CD4-positive, alpha-beta T cell treated with Interleukin-17A for 1 hour (primary cell): ENCODE measurements at places on chromosomes 5 and 9.

DNA sequence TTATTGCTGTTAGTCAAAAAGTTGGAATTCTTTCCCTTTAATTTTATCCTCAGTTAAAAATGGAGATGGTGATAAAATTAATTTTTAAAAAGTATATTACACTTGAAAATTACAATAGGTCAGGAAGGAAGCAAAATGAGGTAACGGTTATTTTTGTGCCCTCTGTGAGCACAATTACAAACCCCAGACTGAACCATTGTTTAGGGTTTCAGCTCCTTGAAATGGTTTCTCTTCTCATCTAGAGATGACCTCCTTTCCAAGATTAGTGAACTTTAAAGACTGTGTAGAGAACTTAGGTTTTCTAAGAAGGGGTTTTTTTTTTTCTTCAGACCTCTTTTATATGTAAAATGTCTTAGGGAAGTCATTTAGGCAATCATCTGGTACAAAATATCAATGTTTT lies 126.2 kb upstream of the CHD1 start:
- DNase-seq = peak; percentile 10

GRCh38 chr9:113522858-113523257 lies 59.3 kb downstream of the RGS3 start:
- no peak for DNase-seq

DNA sequence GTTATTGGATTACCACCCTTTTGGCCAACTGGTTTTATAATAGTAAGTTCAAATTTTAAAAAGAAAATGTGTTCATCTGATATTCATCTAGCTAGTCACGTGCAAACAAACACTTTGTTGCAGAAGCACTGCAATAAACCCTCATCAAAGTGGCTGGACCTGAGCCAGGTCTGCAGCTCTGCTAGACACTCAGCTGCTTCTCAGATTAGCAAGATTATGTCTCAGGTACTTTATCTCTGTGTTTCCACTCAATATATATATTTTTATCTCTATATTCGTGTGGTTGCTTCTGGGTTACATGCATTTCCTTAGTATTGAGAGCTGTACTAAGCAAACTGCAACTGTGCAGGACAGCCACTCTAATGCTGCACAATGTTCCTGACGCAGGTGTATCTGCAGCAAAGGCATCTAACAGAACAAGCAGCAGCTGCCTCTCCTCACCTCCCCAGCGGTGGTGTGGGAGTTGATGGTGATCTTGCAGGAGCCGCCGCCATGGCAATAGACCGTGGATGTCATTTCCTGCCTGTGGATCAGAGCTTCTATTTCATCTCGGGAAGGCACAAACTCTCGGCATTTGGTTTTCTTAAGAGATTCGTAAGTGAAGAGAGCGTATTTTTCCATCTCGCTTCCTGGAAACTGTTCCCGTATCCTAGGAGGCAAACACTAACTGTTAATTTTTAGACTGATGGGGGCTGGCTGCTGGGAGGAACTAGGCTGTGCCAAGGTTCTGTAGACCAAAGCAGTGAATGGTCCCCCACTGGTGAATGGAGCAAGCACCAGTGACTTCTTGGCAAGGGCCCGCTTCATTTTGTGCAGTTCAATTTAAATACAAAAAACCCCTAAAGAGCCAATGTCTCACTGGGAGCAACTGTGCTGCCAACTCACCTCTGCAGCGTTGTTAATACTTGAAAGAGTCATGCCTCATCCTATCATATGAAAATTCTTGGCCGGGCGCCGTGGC lies 56.7 kb upstream of the RETREG1 start:
- peak; percentile 12 for DNase-seq

- DNase-seq = no peak
These were observed 39.1 kb upstream of the RASGRF2 start for GRCh38 chr5:80921026-80921425.

GRCh38 chr9:133257465-133257956 lies 17.5 kb downstream of the ABO start:
- DNase-seq = no peak

DNA sequence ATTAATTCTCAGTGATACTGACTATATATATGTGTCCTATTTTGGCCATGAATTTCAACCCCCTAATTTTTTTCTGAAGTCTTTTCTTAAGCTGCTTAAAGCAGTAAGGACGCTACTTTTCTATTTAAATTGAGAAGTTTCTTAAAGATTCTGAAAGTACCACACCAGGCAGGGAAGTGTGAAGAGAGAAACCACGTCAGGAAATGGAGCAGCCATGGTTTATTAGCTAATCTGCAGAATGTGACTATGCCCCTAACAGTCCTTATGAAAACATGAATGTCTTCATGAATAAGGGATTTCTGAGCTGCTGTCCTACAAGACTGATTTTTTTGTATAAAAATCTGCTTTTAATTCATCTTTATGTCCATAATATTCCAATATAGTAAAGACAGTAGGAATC lies 1724.3 kb upstream of the C9orf72 start:
- no peak for DNase-seq

DNA sequence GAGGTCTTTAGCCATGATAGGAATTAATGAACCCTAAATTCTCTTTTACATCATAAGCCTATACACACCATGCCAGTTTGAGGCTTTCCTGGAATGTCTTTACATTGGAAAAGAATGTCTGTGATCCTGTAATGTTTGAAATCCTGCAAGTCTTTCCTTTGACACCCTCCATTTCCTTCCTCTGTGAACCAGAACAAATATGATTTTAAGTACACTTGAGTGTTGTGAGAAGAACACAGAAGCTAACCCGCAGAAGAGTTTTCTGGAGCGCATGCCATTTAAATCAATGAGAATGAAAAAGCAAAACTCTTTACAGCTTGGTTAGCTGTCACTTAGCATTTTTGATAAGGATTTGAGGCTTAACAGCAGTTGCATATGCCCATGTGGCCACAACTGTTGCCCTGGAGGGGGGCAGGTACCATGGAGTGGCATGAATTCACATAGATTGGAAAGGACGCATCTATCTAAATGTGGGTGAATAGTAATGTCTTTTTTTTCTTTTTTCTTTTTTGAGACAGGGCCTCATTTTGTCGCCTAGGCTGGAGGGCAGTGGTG lies 372.6 kb downstream of the KDM4C start:
- DNase-seq = no peak

GRCh38 chr5:178241688-178242231 lies 9.2 kb upstream of the PHYKPL start:
- DNase-seq = no peak

- no peak for DNase-seq
These were observed 212.7 kb upstream of the PIK3R1 start for GRCh38 chr5:68002836-68003235.

DNA sequence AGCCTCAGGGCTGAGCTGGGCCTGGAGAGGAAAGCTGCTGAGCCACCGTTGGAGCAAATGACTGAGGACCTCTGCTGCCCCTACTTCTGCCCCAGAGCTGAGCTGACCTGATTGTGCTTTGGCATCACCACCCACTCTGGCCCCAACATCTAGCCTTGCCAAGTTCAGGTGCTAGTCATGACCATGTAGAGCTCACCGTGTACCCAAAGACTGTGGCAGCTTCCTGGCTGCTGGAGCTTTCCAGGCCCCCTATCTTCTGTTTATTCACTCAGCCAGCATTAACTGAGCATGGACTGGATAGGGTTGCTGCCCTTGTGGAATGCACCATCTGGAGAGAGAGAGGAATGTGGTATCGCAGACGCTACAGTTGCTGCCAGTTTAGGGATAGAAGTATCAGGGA lies 49.1 kb downstream of the JADE2 start:
- no peak for DNase-seq

- DNase-seq = no peak
These were observed 83.2 kb downstream of the PHAX start for GRCh38 chr5:126683912-126684311.

DNA sequence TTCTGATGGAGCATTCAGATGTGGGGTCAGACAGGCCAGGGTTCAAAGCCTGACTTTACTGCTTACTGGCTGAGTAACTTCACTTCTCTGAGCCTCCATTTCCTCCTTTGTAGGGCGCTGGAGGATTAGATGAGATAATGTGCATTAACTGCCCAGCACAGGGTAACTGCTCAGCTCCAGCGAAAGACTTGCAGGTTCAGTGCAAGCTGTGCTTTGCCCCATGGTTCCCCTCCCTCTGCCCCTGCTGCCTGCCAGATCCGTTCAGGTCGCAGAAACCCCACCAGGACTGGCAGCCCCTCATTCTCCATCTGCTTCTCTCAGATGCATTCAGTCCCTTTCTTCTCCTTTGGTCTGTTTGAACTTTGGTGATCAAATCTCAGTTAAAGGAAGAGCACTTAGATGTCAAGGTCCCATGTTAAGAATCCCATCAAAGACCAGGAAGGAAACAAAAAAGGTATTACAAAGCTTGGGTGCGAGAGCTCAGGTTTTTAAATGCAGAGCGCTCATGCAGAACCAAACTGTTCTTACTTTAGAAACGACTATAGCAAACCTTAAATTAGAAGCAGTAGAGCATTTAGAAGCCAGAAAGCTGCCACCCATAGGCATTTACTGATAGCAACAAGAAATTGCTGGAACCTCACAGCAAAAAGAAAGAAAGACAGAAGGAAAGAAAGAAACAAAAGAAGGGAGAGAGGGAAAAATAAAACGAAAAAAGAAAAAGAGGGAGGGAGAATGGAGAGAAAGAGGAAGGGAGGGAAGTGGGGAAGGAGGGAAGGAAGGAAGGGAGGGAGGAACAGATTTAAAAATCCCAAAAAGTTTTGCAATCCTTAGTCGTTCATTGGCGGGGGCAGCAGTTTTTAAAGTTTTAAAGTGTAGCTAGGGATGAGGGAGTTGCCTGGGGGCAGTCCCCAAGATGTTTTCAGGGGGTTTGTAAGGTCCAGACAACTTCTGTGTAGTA lies 23.5 kb downstream of the AFAP1L1 start:
- no peak for DNase-seq

GRCh38 chr9:98378206-98378780 lies 122.8 kb upstream of the TBC1D2 start:
- no peak for DNase-seq

DNA sequence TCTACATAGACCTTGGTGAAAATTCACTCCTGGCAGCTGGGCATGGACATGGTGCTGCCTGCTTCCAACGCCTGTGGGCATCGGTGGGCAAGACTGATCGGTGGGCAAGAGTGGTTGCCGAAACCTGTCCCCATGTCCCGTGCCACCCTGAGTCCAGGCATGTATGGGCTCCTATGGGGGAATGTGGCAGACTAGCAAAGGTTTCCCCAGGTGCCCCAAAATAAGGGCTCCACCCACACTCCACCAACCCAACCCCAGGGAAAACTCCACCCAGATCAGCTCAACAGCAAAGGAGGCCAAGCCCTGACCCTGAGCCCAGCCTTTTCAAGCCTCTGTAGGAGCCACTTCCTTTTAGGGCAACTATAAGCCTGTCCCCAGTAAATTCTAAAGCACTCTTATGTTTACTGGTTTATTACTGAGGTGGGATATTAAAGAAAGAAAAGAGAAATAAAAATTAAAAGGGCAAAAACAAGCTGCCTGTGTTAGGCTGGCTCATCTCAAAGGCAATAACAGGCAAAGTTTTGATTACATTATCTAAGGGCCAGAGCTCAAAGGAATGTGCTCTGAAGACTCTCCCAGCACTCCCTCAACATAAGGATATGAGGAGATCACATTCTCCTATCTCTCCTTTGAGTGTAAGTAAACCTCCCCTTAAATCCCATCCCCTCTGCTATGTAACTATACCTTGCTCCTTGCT lies 8.9 kb upstream of the SPATA31E1 start:
- no peak for DNase-seq

- DNase-seq = no peak
These were observed 1.1 kb upstream of the NADK2 start for GRCh38 chr5:36242534-36243485.

DNA sequence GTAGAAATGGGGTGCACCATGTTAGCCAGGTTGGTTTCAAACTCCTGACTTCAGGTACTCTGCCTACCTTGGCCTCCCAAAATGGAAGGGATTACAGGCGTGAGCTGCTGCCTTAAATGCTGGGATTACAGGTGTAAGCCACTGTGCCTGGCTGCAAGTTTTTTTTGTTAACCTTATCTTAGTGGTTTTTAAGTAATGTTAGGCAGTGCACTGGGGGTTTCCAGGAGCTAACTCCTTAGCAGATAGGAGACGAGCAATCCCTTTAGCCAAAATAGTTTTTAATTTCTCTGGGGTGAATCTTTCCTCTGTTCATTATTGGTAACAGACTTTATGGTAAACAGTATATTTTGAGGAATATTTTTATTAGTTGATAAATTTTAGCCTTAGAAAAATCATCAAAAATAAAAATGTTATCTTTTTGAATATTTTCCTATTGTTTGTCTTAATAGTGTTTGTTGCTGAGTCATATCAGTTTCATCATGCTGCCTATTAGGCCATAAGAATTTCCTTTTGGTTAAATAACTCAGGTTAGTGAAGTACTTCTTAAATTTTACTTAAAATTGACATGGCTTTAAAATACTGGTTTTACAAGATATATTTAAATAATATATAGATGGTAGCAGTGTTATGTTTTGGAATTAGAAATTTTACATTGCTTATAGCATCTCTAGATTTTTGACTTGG lies 37.9 kb downstream of the LMNB1 start:
- no peak for DNase-seq

GRCh38 chr9:76944011-76944410 lies 38.1 kb upstream of the PRUNE2 start:
- no peak for DNase-seq

GRCh38 chr5:28543473-28544098 lies 1505.2 kb upstream of the CDH9 start:
- DNase-seq = no peak

- no peak for DNase-seq
These were observed 83.7 kb upstream of the SLC12A2 start for GRCh38 chr5:127999909-128000308.

DNA sequence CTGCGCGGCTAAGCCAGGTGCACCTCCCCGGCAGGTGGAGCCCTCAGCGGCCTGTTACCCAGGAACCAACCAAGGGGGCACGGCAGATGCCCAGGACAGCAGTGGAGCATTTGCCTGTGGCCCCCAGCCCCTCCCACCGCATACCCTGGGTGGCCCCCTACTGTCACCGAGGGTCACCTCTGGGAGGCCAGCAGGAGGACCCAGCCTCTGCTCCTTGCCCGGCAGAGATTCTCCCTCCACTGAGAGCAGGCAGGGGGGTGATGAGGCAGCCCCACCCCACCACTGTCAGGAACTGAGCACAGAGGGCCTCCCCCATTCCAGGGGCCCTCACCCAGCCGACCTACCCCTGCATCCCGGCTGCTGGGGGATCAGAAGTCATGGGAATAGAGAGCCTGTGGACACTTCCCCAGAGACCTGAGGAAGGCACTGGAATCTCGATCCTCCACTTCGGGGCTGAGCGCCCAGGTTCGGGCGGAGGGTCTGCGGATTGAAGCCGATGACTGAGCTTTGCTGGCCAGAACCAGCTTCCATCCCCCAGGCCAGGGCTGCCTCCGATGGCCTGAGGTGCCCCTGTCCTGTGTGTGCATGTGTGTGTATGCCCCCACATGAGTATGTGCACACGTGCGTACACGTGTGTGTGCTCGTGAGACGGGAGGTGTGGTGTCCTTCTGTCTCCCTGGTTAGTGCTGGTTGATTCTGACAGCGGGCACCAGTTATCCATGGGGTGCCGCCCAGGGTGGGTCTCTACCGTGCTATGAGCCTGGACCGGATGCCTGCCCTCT lies at the start of gene QRFP:
QRFP (minus strand) TSS at position 580 of the 782 bp plus-strand sequence. CDS start 2,974 bp downstream, outside the sequence.
- DNase-seq = no peak

- no peak for DNase-seq
These were observed 767.7 kb downstream of the DTWD2 start for GRCh38 chr5:118220556-118221195.

GRCh38 chr9:16417161-16417560 lies 453.3 kb downstream of the BNC2 start:
- no peak for DNase-seq

GRCh38 chr9:27470291-27470856 lies 53.7 kb upstream of the IFNK start:
- no peak for DNase-seq

- no peak for DNase-seq
These were observed 34.9 kb upstream of the LECT2 start for GRCh38 chr5:135989686-135990085.

- no peak for DNase-seq
These were observed 110.2 kb upstream of the PCA3 start for GRCh38 chr9:76654051-76654461.
